MG63 (cell line): ENCODE measurements at places on chromosomes 16 and 17.

- DNase-seq: no peak
Measured at GRCh38 chr17:81489012-81489997, 23.3 kb downstream of the ACTG1 start.

- DNase-seq: no peak
Measured at GRCh38 chr16:64077242-64077641, 1044.6 kb downstream of the CDH11 start.

GRCh38 chr16:25279491-25279890 lies 21.8 kb upstream of the ZKSCAN2 start:
- DNase-seq: no peak

- no peak for DNase-seq
Measured at GRCh38 chr17:28747051-28747691, 3.4 kb downstream of the TRAF4 start.

- no peak for DNase-seq
Measured at GRCh38 chr17:12407495-12408252, 258.0 kb upstream of the MYOCD start.
